ENCODE measurements at places on chromosomes 5 and 9.

GRCh38 chr5:159427180-159428012 is 97.1 kb upstream of the IL12B start:
- DNase-seq, result no peak

- no peak for DNase-seq
These were observed 183.5 kb upstream of the MAP1B start for GRCh38 chr5:71923755-71924154.

- no peak for DNase-seq
These were observed 63.5 kb downstream of the MEF2C start for GRCh38 chr5:88819301-88819999.

- DNase-seq, result no peak
These were observed 81.3 kb downstream of the TNC start for GRCh38 chr9:115036691-115037090.

GRCh38 chr9:71504636-71505035 is 263.7 kb downstream of the CEMIP2 start:
- DNase-seq, result no peak

Measured in immature natural killer cell (primary cell).